ENCODE measurements at places on chromosomes 4 and X.

DNA sequence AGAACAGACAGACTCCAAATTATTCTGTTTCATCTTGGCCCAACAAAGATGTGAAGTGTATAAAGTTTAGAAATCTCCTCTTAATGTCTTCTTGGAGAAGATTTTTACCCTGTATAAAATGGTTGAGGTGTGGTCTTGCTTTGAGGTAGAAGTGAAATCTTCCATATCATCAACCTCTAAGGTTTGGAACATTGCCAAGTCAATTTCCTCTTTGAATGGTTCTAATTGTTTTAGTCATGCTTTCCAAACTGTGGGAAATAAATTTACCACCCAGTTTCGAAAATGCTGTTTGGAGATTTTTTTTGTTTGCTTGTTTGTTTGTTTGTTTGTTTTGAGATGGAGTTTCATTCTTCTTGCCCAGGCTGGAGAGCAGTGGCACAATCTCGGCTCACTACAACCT, 174.1 kb upstream of the ADAMTS3 start:
- DNase-seq: no peak

DNA sequence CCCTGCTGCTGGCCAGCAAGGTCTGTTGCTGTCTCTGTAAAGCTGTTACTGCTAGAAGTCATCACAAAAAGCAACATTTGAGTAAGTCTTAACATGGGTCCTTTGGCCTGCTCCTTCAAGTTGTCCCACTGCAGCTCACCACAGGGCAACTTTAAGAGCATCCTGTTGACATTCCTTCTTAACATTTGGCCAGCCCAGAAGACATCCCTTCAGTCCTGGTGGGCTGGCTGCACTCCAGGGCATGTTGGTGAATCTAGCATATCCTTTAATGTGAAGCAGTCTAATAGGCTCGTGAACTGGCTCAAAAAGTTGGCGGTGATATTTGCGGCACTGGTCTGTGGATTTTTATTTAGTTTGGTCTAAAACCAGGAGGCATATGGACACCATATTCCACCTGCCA, 92.2 kb upstream of the MAML3 start:
- no peak for DNase-seq

GRCh38 chr4:5749568-5749967, 38.6 kb downstream of the EVC start:
- DNase-seq: no peak

DNA sequence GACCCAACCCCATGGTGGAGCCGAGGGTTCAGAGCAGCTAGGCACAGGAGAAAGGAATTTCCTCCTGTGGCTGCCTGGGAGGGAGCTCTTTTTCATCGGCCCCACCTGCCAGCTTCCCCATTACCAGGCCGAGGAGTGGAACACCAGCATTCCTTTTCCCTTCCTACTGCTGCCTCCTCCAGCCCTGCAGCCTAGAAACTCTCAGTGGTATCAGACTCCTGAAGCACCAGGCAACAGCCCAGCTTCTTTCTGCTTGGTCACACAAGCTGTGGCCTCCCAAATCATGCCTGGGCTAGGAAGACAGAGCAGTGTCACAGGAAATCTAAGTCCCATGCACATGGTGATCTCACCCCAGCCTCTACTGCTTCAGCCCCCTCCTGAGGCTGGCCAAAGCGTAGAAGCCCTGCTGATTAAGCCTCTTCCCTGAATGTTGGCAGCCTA, 30.1 kb downstream of the RTL5 start:
- no peak for DNase-seq

DNA sequence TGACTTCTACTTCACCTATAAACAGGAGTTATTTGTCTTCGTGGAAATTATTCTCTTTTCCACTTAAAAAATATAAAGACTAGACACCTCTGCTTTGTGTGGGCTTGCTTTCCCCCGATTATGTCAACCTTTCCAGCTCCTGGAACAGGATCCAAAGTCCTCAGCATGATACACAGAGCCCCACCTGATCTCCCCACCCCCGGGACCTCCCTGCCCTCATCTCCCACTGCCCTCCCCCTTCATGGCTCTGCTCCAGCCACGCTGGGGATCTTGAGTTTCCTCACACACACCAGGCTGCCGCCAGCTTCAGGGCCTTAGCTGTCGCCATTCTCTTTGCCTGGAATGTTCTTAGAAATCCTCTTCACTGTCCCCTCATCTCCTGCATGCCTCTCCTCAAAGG, 55.3 kb downstream of the MBNL3 start:
- no peak for DNase-seq

DNA sequence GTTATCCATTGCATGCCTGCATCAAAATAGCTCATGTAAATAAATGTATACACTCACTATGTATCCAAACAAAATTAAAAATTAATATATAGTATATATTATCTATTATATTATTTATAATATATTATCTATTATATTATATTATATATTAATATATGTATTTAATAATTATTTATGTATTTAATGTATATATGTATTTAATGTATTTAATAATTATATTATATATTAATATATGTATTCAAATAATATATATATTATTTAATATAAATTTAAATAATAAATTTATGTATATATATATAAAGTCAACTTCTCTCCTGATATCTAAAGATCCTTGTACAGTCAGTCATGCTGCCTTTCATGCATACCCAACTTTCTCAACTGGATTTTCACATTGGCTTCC, 82.4 kb downstream of the GPM6A start:
- no peak for DNase-seq

GRCh38 chr4:6224735-6225134, 24.4 kb upstream of the JAKMIP1 start:
- DNase-seq: no peak

DNA sequence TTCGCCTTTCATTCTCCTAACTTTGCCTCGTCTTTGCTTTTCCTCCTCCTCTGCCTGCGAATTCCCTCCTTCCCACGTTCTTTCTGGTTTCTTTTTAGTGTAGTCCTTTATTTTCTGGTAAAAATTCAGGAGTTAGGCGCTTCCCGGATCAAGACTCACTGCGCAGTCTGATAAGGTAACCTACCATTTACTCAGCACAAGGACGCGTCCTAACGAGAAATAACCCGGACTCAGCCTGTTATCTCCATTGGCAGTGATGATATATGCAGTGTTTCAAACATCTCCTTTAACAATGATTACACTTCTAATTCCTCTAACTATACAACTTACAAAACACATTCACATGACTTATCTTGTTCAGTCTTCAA, 357 bp upstream of the ETNPPL start:
- DNase-seq: no peak

GRCh38 chr4:101005659-101006058, 341.7 kb downstream of the PPP3CA start:
- DNase-seq: no peak

DNA sequence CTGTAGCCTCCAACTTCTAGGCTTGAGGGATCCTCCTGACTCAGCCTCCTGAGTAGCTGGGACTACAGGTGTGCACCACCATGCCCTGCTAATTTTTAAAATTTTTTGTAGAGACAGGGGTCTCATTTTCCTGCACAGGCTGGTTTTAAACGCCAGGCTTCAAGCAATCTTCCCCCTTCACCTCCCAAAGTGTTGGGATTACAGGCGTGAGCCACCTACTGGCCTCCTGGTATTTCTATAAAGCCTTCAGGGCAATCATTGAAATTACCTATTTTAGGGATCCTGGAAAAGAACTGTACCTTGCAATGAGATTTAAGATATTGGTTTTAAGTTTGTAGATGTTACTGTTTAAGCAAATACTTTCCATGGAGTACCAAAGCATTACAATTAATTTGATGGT, 13.5 kb upstream of the PLS3 start:
- DNase-seq: no peak
